Neural crest cell (in vitro differentiated cells): ENCODE measurements at places on chromosomes 5 and 9.
A peak's percentile ranks its signal among the peaks of the same experiment; 100 is the strongest.

DNA sequence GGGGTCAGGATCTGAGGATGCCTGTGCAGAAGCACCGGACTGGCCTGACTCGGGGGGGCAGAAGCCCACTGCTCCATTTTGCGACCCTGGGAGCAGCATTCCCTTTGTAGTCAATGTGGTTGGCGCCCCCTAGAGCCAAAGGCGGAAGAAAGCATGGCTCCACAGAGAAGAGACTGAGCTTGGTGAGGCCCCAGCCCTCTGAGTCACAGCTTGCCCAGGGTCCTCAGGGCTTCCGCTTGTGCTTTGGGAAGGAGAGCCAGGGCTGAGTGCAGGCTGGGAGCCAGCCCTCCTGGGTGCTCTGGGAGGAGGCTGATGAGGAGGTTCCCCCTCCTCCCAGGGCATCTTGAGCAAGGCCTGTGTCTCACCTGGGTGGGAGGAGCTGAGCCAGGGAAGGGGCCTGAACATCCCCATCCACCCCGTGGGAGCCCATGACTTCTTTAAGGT, 5.5 kb upstream of the AQP3 start:
- peak; percentile 79 for DNase-seq

GRCh38 chr5:39395521-39395920, 29.3 kb downstream of the DAB2 start:
- no peak for DNase-seq

DNA sequence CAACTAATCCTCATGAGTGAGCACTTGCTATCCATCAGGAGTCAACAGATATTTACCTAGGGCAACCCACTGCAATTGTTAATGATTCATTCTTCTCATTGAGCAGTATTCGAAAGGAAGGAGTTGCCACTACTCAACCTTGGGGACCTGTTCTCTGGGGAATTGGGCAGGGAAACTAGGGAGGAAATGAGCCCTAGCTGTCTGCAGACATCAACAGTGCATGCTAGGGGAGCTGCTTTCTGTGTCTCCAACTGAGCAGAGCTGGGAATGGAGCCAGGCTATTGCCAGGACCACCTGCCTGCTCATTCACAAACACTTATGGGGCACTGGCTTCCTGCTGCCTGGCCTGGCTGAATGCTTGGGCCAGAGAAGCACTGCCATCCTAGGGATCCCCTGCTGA, 183.4 kb downstream of the TMEM38B start:
- DNase-seq = no peak

DNA sequence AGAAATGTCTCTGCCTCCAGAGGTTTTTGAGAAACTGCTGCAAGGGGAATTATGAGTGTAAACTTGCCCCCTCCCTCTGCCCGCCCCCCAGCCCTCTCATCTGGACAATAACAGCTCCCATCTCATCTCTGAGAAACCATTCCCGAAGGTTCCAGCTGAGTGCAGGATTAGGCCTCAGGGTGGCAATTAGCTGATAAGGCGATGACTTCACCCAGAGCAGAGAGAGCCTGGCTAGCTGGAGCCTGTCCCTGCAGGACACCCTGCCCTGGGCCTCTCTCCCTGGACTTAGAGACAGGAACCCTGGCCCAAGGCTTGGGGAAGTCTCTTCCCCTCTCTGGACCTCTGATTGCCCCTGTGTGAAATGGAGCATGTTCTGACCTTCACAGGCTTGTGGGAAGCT, 45.7 kb upstream of the HAND1 start:
- DNase-seq = no peak

DNA sequence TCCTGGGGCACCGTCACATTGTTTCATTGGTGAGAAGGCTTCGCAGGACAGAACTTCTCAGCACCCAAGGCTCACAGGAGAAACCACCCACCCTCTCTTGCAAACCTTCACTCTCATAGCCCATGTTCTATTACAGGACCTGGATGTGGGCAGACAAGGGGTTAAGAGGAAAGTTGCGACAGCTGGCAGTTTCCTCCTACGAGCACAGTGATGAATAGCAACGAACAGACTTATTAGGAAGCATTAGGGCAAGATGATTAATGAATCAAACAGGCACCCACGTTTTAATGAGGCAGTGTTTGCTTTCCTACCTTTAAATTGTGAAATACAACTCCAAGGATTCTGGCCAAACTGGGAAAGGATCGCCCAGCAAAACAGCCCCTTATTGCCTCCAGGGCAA, 339.3 kb downstream of the DRD1 start:
- DNase-seq = no peak

DNA sequence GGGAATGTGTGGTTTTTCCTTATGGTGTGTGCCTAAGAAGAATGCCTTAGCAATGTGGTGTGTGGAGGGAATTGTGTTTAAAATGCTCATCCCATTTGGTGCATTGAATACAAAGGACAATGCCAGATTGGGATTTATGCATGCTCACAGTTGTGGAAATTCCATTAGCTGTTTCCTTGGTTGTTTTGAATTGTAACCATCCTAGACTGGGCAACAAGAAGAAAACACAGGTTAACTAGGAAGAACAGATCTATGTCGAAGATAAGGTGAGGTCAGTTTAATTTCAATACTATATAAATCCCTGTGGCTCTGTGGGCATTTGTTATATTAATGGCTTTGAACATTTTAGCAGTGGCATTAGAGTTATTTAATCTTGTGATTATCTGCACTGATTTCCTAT, 266.8 kb downstream of the MAT2B start:
- DNase-seq = no peak

GRCh38 chr9:111038331-111039230, at the start of gene LPAR1:
Gene LPAR1 (minus strand): TSS chr9:111038470. CDS start chr9:110972117, 66,353 bp downstream.
- peak; percentile 52 for DNase-seq

GRCh38 chr5:76954383-76954763, 1.5 kb downstream of the CRHBP start:
- DNase-seq = no peak

DNA sequence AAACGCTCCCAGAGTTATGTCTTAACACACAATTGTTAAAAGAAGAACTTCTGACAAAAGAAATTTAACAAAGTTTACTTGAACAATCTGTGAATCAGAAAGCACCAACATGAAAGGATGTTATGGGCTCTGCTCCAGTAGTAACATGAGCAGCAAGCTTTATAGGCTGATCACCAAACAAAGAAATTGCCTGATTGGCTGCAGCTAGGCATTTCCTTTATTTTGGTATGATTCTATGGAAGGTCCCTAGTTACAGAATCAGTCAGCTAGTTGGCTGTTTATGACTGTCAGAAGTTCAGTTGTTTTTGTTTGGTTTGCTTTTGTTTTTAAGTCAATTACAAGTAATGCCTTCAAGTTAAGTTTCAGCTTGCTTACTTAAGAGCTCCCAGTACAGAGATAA, 102.4 kb upstream of the SMC2 start:
- DNase-seq = no peak

DNA sequence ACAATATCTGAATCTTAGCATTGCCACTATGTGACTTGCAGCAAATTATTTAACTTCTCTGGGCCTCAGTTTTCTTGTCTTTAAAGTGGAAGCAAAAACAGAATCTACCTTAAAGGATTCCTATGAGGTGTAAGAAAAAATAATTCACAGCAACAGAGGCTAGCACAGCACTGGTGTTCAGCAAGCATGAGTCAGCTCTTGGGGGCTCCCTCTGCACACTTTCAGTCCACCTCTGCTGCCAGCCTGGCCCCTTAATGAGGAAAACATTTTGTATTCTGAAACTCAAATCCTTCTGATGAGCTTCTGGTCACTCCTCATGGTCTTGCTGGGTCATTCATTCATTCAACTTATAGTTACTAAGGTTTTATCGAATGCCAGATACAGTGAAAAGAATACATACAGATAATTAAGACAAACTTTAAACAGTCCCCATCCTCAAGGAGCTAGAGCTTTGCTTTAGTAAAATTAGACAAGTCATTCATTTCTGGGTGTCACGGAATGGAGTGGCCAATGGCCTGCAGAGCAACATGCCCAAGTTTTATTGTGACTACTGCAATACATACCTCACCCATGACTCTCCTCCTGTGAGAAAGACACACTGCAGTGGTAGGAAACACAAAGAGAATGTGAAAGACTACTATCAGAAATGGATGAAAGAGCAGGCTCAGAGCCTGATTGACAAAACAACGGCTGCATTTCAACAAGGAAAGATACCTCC, 26.8 kb upstream of the IQGAP2 start:
- no peak for DNase-seq

DNA sequence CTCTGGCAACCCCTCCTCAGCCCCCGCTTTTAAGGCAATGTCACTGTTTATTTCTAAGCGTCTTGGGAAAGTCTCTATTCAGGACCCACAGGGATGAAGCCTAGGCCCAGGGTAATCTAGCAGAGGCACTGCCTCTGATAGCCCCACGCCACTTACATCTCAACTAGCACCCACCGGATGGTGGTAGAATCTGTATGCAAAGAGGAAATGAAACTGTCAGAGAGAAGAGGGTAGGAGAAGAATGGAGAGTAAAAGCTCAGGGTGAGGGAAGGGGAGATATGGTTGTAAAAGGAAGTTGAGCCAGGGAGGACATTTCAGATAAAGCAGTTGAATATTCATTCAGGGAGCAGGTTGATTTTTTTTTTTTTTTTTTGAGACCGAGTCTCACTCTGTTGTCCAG, 3.0 kb downstream of the FRRS1L start:
- DNase-seq = no peak

DNA sequence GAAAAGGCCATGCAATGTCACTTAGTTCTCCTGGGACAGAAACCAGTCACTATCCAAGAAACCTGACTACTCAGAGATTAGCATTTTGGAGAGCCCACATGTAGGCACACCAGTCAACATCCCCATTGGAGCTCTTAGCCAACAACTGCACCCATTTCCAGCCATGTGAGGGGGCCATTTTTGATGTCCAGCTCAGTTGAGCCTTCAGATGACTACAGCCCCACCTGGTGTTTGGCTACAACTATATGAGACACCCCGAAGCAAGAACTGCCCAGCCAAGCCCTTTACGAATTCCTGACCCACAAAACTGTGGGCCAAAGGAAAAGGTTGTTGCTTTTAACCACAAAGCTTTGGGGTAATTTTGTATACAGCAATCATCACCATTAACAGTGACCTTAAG, 300.1 kb downstream of the ASTN2 start:
- no peak for DNase-seq

DNA sequence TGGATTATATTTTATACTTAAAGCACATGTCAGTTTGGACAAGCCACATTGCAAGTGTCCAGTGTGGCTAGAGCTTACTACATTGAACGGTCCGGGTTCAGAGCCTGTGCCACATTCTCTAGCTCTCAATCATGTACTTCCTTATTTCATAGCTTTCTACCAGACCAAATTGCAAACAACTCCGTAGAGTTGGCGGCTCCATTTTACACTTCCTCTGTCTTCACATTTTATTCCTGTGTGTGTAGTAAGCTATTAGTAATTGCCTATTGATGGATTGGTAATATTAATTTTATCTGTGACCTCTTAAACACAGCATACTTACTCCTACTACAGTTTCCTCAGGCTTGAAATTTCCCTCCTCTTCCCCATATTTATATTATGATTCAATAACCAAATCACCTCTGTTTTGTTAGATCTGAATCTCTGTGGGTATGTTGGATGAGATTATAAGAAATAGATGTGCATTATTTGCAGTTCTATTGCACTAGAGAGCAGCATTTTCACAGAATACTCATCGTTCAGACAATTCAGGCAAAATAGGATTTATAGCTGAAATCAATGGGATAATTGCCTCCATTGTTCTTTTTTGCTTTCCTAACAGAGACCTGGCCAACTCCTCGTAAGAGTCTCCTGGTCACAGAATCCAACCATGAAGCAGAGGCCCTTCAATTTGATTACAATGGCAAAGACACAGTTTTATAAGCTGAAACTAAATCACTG, 29.0 kb upstream of the C9orf72 start:
- no peak for DNase-seq

- no peak for DNase-seq
Measured at GRCh38 chr5:140881889-140882590, at the start of gene PCDHA13. Gene PCDHA13 (plus strand): TSS chr5:140882124. CDS start chr5:140882269, 145 bp downstream.

DNA sequence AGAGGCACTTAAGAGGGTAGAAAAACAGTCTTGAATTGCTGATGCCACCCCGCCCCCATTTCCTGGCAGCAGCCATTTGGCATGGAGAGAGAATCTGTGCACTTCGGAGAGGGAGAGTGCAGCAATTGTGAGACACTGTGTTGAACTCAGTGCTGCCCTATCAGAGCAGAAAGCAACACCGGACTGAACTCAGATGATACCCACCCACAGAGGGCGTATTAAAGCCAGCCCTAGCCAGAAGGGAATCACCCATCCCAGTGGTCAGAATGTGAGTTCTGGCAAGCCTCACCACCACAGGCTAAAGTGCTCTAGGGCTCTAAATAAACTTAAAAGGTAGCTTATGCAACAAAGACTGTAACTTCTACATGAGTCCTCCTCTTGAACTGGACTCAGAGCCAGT, 88.4 kb upstream of the RGS7BP start:
- DNase-seq = no peak

DNA sequence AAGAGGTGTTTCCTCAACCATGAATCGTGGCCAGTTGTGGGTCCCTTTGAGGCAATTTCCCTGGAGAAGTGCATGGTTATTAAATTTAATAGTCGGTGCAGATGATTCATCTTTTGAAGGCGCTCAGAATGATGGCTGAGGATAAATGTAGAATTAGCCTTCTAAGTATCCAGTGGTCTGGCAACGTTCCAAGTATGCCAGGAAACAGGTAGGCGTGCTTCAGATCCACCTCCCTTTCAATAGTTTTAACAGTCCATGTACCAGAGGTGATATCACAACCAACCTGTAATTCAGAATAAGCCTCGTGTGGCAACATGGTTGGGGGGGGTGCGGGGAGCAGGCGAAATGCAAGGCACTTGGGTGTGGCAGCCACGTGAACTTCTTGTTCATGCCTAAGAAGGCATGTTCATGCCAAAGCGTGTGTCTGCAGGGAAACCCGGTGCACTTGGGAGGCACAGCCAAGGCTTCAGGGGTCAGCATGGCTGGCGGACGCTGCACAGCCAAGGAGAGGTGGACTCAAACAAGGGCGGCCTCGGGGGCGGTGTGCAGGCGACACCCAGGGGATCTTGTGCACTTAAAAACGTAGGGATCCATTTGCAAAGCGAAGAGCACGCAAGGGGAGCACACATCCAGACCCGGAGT, 5.2 kb upstream of the NKD2 start:
- no peak for DNase-seq

GRCh38 chr5:34822956-34823715, 15.8 kb upstream of the TTC23L start:
- no peak for DNase-seq

DNA sequence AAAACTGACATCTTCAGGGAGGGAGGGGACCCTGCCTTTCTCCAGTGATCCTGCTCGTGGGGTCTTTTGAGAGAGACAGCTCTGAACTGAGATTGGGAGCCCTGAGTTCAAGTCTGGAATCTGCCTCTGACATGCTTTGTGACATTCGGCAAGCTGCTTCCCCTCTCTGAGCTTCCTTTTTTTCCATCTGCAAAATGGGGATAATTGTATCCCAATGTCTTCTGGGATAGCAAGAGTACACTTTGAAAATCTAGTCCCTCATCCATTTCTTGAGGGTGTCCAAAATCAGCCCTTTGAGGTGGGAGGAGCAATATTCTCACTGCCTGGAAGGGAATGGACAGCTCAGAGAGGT, 186.3 kb downstream of the RGS3 start:
- DNase-seq = no peak

DNA sequence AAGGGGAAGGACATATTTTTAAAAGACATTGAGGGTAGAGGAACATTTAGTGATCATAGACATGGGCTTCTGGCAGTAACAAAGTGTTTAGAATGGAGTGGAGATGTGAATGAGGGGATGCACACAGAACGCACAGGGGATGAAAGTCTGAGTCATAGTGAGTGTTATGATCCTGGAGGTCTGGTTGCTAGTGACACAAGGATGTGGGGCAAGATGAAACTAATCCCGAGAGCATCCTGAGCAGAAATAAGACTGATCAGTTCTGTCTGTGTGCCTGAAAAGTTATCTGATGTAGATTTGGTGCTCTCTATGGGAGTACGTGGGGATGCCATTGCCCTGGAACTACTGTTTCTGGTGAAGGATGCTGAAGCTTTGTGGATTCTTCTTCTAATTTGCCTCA, 141.1 kb downstream of the CHSY3 start:
- DNase-seq = no peak
